Panc1 (cell line): ENCODE measurements at places on chromosomes 1 and 21. TPM values are rescaled to one million over a fixed set of nuclear protein-coding genes. Genes with fewer than 3 reads are reported as not detected.

- no peak for DNase-seq
Measured at GRCh38 chr1:81571946-81572345, 228.8 kb upstream of the ADGRL2 start.

DNA sequence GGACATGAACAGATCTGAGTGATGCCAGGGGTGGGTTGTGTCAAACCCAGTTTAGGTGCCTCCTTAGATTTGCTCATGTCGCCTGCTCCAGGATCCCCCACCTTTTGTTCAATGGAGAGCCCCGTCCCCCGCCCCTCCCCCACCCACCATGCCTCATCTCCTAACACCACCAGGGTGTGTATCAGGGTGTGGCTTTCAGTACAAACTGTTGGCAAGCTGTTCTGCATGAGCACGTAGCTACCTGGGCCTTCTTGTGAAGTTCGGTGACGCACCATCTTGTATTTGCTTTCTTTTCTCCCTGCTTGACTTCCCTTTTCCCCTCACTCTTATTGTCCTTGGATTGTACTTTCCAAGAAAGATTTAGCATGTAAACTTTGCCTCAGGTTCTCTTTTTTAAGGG, 94.8 kb downstream of the EBNA1BP2 start:
- no peak for DNase-seq

ASCL5 gene
- not detected for total RNA-seq

GNL2 gene
- 73.4 TPM for total RNA-seq

DNA sequence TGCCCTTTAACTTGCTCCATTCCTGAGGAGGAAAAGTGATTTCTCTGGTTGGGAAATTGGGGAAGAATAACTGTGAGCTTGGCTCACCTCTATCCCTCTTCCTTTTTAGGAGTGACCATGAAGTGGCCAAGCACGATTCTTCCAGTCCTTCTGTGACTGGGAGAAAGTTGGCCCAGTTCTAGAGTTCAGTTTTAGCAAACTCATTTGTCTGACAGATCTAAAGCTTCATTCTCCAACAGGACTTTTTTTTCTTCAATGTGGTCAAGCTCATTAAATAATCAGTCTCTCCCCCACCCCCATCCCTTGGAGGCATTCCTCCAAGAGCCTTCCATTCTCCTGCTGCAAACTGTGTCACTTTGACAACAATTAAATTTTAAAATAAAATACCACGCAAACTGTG, 6.4 kb upstream of the AGL start:
- no peak for DNase-seq

LINGO4 gene
- not detected for total RNA-seq

DNA sequence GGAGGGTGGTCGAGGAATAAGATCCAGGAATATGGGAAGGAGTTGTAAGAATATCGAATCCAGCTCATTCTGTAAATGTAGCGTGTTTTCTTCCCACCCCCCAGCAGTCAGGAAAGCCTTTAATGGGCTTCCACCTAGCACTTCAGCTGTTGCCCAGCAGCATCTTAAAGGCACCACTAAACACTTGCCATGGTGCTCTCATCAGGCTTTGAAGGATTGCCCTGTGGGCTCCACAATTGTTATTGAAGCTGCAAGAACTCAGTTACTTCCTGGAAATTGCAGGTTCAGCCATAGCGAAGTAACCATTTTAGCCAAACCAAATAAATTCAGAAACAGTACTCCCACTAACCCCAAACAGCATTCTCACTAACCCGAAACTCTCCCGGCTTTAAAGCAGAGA, 511.2 kb downstream of the PLPP3 start:
- DNase-seq = no peak

DNA sequence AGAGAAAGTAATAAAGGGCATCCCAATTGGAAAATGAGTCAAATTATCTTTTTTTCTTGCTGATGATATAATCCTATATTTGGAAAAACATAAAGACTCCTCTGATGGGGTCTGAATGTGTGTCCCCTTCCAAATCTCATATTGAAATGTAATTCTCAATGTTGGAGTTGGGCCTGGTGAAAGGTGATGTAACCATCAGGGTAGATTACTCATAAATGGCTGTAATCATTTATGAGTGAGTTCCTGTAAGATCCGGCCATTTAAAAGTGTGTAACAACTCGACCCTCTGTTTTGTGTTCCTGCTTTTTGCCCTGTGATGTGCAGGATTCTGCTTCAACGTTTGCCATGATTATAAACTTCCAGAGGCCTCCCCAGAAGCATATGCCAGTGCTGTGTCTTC, 44.3 kb upstream of the MAP1LC3C start:
- DNase-seq = no peak

GRCh38 chr21:32457360-32457840, 44.9 kb downstream of the EVA1C start:
- no peak for DNase-seq

DNA sequence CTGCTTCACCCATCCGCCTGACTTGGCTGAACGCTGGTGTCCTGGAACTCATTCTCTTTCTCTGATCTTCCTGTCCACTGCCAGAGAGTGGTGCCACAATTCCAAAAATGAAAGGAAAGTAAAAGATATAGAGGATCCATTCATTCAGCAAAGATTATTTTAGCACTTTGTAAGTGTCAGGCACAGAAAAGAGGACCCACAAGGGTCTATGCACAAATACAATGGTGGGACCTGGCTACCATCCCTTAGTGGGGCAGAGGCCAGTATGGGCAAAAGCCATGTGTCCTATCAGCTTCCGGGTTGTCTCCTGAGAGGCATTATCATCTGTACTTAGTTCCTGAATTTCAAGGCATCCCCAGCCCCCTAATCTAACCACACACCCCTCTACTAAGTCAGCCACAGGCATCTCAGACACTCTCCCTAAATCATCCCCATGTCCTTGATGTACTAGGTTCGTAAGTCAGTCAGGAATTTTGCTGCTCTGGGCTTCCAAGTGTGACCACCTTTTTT, 19.0 kb downstream of the SSR2 start:
- DNase-seq = no peak

DNA sequence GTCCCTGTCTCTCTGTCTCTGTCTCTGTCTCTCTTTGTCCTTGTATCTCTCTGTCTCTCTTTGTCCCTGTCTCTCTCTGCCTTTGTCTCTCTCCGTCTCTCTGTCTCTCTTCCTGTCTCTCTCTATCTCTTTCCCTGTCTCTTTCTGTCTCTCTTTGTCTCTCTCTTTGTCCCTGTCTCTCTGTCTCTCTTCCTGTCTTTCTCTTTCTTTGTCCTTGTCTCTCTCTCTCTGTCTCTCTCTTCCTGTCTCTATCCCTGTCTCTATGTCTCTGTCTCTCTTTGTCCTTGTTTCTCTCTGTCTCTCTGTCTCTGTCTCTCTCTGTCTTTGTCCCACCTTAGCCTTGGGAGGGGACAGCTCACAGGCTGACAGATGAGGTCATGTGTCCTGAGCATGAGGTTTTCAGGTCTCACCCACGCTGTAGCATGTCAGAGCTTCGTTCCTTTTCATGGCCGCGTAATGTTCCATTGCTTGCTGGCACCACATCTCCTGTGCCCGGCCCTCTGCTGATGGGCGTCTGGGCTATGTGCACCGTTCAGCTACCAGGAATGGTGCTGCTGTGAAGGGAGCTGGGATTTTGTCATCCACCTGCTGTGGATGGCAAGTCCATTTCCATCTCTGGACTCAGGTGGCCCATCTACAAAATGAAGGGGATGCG, 27.6 kb downstream of the TP73 start:
- no peak for DNase-seq

DNA sequence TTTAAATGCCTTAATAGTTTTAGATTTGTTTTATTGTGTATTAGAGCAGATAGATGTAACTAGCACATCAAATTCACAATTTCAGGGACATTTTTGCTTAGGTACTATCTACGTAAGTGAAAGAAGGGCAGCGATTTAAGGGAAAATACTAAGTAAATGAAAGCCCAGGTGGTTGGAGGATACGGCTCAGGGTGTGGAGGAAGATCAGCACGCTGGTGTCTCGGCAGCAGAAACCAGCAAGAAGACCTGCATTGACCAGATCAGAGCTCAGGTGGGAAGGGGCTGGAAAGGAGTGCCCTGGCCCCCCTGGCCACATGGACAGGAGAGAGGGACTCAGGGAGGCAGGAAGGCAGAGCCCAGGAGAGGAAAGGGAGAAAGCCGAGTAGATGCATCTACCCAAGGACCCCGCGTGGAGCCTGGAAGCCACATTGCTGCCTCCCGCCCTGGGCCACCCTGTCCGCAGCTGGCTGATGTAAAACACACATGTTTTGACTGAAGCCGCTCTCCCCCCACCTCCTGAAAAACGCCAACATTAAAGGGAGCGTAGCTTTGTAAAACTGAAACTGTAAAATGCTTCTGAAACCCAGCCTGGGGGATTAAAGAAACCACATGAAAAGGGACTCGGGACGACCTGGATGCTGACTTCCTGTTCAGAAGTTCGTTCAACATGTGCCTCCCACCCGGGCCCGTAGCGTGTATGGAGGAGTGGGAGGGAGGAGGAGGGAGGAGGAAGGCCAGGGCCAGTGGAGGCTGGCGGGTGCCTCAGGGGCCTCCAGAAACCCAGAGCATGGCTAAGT, 72.6 kb upstream of the TARDBP start:
- DNase-seq = no peak

- DNase-seq = no peak
Measured at GRCh38 chr1:235199441-235199840, 38.4 kb upstream of the RBM34 start.

DNA sequence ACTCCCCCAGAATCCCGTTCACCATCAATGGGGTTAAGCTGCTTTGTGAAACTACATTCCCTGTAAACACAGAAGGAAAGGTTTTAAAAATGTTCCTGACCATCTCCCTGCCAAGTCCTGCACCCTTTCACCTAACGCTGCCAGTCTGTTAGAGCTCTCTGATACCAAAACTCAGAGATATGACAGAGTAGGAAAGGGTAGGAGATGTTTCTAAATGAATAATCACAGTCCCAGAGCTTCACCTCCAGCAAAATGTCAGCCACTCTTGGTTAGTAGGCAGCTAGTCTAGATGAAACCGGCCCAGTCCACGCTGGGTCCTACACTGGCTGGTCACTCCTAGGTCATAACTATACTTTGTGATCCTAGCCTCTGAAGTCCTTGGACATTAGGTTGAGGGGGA, 26.7 kb downstream of the SLAMF6 start:
- DNase-seq = no peak

MPL gene
- total RNA-seq = not detected

DISP3 gene
- 1.1 TPM for total RNA-seq

MIXL1 gene
- total RNA-seq = 0.69 TPM

DNA sequence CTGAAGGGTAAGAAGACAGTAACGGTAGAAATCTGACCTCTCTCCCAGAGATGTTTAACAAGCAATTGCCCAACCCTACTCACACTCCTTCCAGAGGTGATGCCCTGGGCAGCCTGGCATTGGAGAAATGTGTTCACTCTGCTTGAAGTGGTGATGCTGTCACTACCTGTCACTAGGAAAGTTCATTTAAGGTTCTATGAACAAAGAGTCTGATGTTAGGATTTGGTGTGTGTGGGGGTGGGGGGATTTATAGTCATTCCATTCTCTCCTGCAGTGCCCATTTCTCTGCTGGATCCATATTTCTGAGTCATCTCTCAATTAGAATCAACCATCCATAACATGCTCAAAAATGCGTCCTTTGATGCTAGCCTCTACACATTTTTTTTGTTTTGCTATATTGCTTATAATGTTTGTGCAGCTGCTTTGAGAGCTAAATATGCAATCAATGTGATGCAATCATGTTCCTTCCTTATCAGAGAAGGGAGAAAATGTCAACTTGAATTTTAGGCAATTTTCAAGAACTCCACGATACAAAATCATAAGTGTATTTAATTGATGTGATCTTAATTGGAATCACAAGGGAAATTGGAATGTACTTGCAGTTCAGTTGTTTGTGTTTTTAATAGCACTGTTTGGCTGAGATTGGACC, 173.9 kb downstream of the DUSP10 start:
- no peak for DNase-seq

RCAN3 gene
- total RNA-seq = 17.5 TPM

DNA sequence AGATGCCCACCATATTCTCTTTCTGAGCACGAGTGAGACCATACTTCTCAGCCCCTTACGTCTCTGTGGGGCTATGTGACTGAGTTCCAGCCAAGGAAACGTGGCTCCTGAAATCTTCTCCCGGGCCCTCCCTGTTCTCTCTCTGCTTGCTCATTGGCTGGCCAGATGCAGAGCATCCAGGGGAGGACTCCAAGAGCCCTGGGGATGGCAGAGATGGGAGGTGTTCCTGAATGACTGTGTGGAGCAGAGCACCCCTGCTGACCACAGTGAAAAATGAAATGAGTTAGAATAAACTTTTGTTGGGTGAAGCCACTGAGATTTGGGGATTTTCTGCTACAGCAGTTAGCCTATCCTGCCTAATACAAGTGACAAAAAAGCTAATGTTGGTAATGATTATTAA, 23.8 kb downstream of the KIAA0040 start:
- DNase-seq = no peak

DNA sequence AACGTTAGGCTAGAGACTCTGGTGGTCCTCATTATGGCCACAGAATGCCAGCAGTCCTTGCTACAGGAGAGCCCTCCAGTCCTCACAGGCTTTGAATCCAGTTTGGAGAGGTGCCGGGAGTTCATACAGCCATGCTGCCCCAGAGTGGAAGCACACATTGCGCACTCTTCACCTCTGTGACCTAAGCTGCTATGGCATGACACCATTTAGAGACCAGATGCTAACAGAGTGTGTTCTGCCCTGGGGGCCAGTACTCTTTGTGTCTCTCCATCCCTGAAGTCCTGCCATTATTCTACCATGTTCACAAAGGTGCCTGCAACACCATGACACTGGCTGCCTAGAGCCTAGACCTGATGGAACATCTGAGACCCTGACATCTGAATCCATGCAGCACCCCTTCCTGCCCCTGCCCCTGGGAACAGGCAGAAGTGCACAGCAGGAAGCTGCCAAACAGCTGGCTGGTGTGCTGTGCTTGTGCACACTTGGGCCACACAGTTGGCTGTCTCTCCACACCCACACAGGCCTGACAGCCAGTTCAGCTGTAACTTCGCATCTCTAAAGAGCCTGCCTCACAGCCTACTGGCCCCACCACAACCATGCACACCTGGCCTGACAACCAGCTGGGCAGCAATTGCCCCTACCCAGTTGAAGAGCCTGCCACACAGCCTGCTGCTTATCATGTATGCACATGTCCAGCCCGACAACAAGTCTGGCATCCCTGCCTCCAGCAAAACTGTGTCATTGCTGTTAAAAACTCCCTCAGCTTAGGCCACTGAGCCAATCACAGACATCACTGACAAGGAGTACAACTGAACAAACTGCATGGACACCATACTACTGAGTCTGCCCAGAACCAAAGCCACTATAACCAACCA, 49.1 kb downstream of the MCOLN2 start:
- no peak for DNase-seq

PLA2G2D gene
- total RNA-seq = not detected

DNA sequence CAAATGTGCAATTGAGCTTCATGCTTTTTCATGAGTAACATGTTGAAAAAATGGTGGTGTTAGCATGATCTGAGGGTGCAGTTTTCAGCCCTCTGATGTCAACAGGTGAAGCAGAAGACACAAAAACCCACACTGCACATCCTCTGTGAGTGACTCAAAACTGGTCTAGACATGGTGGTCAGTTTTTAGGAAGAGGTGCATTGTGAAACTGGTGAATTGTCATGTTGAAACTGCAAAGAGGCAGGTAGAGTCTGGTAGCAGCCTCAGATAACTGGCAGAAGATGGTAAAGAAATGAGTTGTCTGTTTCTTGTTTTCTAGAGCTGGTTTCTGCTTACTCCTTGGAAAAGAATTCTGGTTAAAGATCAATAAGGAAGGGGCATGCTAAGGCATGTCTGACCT, 97.3 kb upstream of the HMCN1 start:
- no peak for DNase-seq

PLPPR4 gene
- not detected for total RNA-seq

GRCh38 chr21:33650230-33650629, 7.9 kb downstream of the ITSN1 start:
- DNase-seq = no peak

GRCh38 chr1:239302696-239303095, 83.7 kb upstream of the CHRM3 start:
- no peak for DNase-seq
